ENCODE measurements at places on chromosomes 2 and 18.

- DNase-seq, result no peak
These were observed 15.9 kb downstream of the PUM2 start for GRCh38 chr2:20334605-20335203.

DNA sequence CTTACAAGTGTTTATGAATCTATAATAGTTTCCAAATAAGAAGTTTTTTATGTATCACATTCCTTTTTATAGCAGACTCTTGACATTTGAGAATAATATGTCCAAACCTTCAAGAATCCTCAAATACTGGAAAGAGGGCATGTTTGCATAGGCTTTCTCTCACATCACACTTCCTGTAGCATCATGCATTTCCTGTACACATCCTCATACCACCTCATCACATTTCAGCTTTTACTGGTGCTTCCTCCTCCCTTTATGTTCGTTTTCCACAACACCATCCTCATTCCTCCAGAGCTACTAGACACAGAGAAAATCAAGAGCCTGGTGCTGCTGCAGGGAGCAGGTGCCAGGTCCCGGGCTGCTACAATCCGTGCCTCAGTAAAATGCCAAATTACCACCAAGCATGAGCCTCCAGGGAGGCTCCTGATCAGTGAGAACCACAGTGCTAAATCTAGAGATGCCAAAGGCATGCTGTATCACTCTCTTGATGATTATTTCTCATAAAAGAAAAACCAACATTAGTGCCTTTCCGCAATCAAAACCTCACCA lies 137.7 kb upstream of the CYP1B1 start:
- DNase-seq, result no peak

DNA sequence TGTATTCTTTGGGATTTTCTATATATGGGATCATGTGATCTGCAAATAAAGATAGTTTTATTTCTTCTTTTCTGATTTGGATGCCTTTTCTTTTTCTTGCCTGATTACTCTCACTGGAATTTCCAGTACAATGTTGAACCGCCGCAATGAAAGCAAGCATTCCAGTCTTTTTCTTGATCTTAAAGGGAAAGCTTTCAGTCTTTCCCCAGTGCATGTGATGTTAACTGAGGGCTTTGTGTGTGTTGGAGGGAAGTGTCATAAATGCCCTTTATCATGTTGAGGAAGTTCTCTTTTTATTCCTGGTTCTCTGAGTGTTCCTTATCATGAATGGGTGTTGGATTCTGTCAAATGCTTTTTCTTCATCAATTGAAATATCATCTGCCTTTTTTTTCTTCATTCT lies 16.9 kb upstream of the CYBRD1 start:
- no peak for DNase-seq

GRCh38 chr18:31102025-31102684 lies at the start of gene DSC2:
Gene DSC2 (minus strand): TSS chr18:31102421. CDS start chr18:31101971, 450 bp downstream.
- DNase-seq, result no peak

DNA sequence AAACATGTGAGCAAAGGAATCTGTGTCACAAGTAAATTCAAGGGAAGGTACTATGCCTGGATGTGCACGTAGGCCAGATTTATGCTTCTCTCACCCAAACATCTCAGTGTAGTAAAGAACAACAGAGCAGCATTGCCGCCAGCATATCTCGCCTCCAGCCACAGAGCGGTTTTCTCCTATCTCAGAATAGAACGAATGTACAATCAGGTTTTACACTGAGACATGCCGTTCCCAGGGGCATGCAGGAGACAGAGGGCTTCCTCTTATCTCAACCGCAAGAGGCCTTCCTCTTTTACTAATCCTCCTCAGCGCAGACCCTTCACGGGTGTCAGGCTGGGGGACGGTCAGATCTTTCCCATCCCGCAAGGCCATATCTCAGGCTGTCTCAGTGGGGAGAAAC lies 175.3 kb downstream of the RPIA start:
- DNase-seq, result no peak

GRCh38 chr2:15149063-15149462 lies 412.1 kb downstream of the NBAS start:
- no peak for DNase-seq

- no peak for DNase-seq
These were observed 187.4 kb downstream of the ARL4C start for GRCh38 chr2:234309431-234309830.

DNA sequence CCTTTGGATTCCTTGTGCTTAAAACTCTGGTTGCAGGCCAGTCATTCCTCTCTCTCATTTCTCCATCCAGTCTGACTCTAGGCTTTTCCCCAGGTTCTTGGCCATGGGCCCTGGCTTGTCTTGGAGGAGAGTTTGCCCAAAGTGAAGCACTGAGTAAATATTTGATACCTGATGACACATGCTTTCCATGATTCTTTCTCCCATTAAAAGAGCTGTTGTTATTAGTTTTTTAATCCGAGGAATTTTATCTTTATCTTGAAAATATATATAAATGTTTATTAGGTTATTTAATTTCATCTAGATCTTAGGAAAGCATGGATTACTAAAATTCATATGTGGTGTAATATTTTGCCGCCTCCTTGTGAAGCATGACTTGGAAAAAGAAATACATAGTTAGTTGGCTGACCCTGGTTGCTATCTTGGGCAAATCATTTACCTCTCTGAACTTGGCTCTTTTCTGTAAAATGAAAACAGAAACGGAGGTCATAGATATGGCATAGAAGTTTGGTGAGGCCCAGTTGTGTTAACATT lies 650.1 kb downstream of the SLC4A3 start:
- no peak for DNase-seq

DNA sequence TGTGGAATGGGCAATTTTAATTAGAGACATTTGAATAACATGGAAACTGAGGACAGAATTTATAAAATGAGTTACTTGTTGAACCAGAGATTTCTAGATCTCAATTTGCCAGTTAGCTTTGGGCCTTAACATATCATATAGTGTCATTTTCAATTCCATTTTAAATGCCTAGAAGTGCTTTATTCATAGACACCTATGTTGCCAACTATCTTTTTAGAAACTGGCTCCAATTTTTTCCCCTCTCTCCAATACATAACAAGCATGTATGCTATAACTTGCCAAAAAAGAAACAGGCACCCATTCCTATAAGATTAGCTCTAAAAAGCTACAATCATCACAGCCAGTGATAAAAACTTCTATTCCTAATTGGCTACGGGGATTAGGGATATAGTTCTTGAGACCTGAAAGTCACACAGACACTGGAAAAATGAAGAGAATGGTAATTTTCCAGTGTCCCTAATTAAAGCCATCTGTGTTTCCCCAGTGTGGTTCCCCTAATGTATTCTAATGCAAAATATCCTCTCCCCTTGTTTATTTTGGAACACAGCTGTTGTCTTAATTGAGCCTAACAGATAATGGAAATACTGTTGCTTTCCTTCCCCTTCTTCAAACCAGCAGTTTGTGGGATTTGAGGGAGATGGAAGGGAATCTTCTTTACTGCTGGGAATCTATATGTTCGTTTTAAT lies 205.5 kb upstream of the FSHR start:
- DNase-seq, result no peak

GRCh38 chr2:120867290-120868241 lies 131.9 kb downstream of the GLI2 start:
- DNase-seq, result no peak

GRCh38 chr2:30915486-30915885 lies 108.2 kb upstream of the CAPN13 start:
- no peak for DNase-seq

DNA sequence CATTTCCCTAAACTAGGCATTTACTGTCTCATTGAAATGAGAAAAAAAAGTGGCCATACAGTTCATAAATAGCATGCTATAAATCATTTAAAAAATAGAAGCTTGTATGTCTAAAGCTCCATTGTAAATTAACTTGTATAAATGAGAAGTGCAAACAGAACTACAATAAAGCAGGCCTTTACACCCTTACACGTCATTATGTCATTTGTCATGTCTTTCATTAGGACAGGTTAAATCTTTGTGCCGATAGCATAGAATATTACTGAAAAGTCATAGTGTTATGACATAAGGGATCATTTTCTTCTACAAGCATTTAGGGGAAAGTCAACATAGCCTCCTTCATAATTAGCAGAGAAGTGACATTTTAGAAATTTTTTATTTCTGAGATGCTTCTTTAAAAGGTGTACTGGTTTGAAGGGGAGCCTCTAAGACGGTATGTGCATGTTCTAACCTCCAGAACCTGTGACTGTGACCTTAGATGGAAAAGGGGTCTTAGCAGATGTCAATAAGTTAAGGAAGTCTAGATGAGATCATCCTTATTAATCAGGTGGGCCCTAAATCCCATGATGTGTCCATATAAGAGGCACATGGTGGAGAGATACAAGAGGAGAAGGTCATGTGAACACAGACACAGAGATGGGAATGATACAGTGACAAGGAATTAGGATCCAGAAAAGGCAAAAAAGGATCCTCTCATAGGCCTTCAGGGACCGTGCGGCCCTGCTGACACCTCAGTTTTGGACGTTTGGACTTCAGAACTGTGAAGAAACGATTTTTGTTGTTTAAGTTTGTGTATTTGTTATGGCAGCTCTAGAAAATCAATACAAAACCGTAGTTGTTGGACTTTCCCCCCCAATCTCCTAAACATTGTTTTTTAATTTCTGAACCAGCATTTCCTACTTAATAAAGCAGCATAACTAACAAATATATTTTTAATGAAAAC lies 863.7 kb downstream of the MBD2 start:
- DNase-seq, result no peak

GRCh38 chr2:127067620-127068350 lies 39.2 kb downstream of the BIN1 start:
- peak; percentile 54 for DNase-seq

DNA sequence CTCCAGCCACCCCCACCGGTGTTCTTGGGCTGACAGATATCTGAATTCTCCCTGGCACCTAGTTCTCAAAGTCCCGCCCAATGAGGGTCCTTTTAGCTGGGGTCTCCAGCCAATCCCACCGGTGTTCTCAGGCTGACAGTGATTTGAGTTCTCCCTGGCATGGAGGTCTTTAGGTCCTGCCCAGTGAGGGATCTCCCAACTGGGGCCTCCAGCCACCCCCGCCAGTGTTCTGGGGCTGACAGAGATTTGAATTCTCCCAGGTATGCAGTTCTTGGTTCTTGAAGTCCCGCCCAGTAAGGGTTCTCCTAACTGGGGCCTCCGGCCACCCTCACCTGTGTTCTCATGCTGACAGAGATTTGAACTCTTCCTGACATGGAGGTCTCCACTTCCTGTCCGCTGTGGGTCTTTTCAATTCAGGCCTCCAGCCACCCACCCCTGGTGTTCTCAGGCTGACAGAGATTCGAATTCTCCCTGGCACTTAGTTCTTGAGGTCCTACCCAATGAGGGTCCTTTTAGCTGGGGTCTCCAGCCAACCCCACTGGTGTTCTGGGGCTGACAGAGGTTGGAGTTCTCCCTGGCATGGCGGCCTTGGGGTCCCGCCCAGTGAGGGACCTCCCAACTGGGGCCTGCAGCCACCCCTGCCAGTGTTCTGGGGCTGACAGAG lies 154.6 kb downstream of the ANKRD36 start:
- no peak for DNase-seq

GRCh38 chr2:62340994-62341484 lies 145.1 kb downstream of the B3GNT2 start:
- no peak for DNase-seq

GRCh38 chr2:3200420-3200939 lies 177.1 kb downstream of the EIPR1 start:
- no peak for DNase-seq

DNA sequence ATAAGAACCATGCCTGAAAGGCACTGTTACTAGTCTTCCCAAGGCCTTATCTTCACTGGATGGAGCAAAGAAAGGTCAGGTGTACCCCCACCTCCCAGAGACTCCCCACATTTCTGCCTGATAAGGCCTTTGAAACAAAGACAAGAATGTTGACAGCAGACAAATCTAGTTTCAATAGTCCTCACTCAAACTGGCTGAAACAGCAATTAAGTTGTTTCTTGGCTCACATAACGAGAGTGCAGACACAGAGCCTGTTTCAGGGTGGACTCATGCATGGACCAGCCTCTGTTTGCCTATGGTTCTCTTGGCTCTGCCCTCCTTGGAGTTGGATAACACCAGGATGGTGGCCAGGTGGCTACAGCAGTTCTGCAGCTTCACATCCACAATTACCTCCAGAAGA lies 7.5 kb upstream of the CFAP221 start:
- DNase-seq, result no peak

DNA sequence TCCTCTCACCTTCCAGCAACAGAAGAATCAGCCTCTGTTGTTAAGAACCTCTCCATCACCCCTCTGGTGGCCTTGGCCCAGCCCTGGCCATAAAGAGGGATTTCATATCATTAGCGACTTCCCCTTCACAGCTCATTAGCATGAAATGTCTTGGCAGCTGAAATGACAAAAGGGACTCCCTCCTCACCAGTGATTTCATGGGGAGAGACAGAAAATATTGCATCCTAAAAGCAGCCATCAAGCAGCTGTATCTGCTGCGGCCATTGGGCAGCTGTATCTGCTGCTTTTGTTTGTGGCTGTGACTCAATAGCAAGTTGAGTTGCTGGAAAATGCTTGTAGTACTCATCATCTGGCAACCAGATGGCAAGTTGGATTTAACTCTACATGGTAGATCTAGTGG lies 105.9 kb upstream of the RMDN2 start:
- no peak for DNase-seq

DNA sequence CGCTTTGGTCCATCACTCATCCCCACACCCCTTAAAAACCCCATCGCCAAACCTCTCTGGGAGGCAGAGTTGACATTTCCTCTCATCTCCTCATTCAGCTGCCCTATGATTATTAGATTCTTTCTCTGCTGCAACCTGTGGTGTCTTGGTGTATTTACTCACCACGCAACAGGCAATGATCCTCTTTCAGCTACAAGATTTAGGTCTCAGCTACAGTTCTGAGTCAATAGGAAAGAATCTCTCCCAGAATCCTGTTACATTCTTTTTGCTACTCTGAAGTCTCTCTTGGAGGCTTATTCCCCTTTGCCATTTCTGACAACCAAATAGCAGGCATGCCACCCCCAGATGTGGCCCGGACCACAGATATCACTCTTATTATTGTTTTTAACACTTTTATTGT lies 468.3 kb upstream of the GYPC start:
- DNase-seq, result no peak

DNA sequence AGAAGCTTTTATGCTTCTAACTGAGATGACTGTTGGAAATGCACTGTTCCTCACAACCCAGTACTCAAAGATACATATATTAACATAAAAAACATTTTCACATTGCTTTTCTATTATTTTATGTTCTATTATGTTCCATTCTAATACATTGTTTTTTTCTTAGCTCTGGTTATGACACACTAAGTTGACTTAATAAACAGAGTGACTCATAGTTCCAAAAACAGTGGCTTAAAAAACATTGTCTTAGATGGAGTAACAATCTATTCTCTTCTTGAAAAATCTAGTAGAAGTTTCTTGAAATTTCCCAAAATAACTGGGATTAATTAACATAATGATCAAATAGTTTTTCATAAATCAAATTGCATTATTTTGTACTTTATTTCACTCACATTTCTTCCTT lies 328.2 kb upstream of the LRATD1 start:
- no peak for DNase-seq

DNA sequence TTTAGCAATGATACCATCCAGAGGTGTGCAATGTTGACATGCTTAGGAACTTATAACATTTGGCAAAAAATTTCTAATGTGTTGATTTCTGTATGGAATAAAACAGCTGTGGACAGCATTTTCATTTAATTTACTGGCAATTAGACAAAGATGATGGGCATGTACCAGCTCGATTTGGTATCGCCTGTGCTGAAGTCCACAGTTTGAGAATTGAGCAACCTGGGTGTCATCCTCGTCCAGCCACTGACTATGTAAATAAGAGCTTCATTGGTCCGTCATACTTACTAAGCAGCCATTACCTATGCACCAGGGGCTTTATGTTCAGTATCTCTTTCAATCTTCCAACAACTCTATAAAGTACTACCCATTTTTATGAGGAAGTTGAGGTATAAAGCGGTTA lies 24.6 kb upstream of the ACAA2 start:
- DNase-seq, result no peak

Measured in activated T-cell treated with anti-CD3 and anti-CD28 coated beads for 4 hours (primary cell).